ENCODE measurements at places on chromosomes 2 and 18. TPM values are rescaled to one million over a fixed set of nuclear protein-coding genes. Genes with fewer than 3 reads are reported as not detected.

DNA sequence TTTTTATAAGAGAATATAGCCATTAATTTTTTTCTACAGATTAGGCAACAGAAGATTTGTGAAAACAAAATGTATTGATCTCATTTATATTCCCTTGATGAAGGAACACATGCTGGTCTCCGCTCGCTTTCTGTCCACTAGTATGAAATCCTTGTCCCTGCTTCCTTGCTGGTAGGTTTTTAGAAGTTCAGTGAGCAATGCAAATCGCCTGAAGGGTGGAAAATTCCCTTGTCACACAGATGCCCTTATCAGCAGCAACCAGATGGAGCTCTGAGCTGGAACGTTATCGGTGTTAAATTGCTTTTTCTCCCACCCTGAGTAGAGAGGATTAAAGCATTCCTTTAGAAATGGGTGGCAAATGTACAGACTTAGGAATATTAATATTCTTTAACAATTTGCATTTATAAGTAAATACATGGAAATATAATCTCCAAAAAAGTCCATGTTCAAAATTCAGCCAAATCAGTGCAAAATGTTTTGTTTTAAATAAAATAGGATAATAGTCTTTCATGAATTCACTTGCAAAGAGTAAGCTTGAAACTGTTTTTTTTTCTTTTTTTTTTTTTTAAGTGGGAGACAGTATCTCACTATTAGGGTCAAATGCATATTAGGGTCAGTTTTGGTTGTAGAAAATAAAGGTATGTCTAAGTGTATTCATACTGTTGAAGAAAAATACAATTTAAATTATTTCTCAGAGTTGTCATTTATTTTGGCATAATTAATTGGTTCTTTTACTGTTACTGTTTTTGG lies 164.0 kb upstream of the MYO3B start:
- no peaks in the 10 kb centered on the region for H3K4me1 ChIP-seq
- no peaks in the 10 kb centered on the region for H3K27me3 ChIP-seq
- H3K27ac ChIP-seq: no peak overlapping the region
- H3K4me3 ChIP-seq: no peak overlapping the region
- no peak for DNase-seq
- H3K36me3 ChIP-seq: 0 out of 2 replicates have a peak, but pooled peaks cover 5% of the 10 kb centered on the region

- no peaks in the 10 kb centered on the region for H3K27me3 ChIP-seq
- DNase-seq: no peak
- H3K4me3 ChIP-seq: no peak overlapping the region
- no peak overlapping the region for H3K27ac ChIP-seq
- H3K4me1 ChIP-seq: peaks cover 35% of the 10 kb centered on the region
Measured at GRCh38 chr2:241269707-241270520, 45.6 kb downstream of the HDLBP start.

DNA sequence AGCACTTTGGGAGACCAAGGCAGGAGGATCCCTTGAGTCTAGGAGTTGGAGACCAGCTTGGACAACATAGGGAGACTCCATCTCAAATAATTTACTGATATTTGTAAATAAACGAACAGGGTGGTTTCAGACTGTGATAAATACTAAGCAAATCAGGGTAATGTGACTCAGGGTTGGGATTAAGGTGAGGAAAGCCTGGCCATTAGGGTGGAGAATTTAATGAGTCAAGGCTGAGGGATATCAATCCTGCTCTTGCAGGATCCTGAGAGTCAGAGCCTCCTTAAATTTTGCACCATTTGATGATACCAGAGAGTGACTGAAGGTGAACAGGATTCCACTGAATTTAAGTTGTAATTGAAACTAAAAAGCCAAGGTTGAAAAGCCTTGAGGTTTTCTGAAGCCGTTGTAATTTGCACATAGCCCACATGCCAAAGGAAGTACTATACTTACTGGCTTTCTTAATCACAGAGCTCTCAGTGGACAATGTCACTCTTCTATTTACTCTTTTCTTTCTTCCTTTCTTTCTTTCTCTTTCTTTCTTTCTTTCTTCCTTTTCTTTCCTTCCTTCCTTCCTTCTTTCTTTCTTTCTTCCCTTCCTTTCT lies 28.6 kb upstream of the AP1S3 start:
- no peak overlapping the region for H3K4me3 ChIP-seq
- peaks cover 27% of the 10 kb centered on the region for H3K36me3 ChIP-seq
- H3K27ac ChIP-seq: no peak overlapping the region
- no peaks in the 10 kb centered on the region for H3K27me3 ChIP-seq

DNA sequence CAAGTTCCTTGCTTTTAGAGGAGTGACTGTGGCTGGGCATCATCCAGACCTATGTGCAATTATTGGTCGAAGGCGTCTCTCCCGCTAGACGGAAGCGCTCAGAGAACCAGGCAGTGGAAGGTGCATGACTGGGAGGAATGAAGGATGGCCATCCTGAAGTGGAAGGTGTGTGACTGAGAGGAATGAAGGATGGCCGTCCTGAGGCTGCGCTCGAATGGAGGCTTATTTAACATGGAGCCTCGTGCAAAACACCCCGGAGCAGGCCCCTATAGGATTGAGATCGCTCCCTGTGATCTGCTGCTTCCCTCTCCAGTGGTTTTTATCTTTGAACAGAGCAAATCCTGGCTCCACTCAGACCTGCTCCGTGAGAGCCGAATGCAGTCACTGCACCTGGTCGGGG lies 140.2 kb upstream of the ID2 start:
- peaks cover 25% of the 10 kb centered on the region for H3K4me1 ChIP-seq
- H3K36me3 ChIP-seq: no peaks in the 10 kb centered on the region
- DNase-seq: no peak
- no peak overlapping the region for H3K4me3 ChIP-seq
- no peak overlapping the region for H3K27ac ChIP-seq

DNA sequence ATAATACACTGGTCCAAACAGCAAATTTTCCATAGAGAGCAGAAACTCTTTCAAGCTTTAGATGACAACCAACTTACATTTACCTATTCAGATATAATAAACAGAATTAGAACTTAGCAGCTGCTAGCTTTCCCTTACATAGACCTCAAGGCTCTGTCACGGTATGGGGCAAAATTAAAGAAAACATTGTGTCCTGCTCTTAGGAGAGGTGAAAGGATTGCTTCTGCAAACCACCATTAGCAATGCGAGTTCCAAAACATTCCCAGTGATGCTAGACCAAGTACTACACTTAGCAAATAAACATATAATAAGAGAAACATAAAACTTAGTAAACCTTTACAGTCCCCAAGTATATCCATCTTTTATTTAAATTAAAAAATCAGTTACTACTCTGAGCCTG lies 183.3 kb downstream of the CAMKMT start:
- H3K4me1 ChIP-seq: peaks cover 15% of the 10 kb centered on the region
- no peak for DNase-seq
- H3K36me3 ChIP-seq: no peaks in the 10 kb centered on the region
- no peaks in the 10 kb centered on the region for H3K27me3 ChIP-seq
- H3K27ac ChIP-seq: no peak overlapping the region
- no peak overlapping the region for H3K4me3 ChIP-seq

DNA sequence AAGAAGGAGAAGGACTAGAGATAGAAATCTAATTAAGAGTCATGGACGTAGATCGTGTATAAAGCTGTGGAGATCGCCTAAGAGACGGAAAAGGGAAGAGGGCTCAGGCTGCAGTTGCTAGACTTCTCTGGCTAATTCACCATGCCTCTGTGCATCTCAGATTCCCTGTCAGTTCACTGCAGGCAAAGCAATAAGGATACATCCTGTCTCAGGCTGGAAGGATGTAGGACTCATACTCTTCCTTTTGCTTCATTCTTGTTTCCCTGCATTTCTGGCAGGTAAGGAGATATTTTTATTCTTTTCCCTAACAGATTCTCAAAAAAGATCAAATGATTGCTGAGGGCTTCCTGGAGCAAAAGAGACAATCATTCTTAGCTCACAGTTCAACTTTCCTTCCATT lies 112.5 kb downstream of the AP1S3 start:
- peak overlapping the region; percentile 6 for H3K27ac ChIP-seq
- H3K36me3 ChIP-seq: no peaks in the 10 kb centered on the region
- H3K4me1 ChIP-seq: peaks cover 19% of the 10 kb centered on the region

GRCh38 chr18:79394534-79395307 lies 1.0 kb upstream of the NFATC1 start:
- 0 out of 2 replicates have a peak overlapping the region, but pooled peaks have one; percentile 11 for H3K27ac ChIP-seq
- DNase-seq: no peak
- H3K36me3 ChIP-seq: no peaks in the 10 kb centered on the region
- H3K27me3 ChIP-seq: no peaks in the 10 kb centered on the region
- peak overlapping the region; percentile 48 for H3K4me3 ChIP-seq

DNA sequence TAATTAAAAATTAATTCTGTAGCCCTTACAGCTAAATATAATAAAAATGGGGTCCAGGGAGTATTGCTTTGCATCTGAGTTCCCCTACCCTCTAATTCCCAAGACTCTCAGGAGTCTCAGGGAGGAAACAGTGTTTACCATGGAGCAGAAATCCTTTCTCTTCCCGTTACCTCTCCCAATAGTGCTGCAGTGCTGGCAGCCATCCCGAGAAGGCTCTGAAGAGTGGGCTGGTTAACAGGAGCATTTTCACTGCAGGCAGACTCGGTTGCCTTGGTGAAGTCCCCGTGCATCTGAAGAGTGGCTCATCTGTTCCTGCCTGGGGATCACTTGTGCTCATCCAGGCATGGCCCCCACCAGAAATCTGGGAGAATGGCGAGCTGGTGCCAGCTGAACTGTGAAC lies 41.8 kb upstream of the TMEM178A start:
- no peak for DNase-seq
- no peak overlapping the region for H3K4me3 ChIP-seq
- H3K27me3 ChIP-seq: no peaks in the 10 kb centered on the region
- H3K27ac ChIP-seq: no peak overlapping the region

DNA sequence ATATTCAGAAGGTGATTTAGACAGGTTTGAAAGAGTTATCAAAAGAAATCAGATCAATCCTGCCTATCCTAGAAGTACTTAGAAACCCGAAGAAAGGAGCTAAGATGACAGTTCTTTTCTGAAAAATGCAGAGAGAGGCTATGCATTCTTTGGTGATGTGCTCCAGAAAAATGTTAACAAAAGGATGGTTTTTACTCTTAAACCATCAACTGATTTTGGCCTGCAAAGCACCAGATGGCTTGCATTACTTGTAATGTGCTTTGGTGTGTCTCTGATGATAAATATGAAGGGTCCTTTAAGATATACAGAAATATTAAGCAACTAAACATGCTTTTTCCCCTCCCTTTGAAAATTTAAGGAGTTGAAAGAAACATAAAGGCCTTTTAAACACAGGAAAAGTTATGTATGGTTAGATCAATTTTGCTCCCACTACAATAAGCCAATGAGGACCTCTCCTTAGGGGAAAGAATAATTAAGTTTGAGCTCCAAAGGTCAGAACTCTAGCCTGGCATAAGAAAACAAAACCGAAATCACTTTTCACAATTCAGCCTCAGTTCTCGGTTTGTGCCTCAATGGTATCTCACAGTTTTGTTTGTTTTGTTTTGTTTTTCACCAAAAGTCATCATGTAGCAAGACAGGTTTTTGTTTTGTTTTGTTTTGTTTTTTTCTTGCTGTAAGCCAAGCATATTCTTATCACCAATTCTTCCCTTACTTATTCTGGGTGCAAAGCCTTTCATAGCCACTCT lies 302.4 kb upstream of the NT5C1B start:
- H3K36me3 ChIP-seq: no peaks in the 10 kb centered on the region
- no peaks in the 10 kb centered on the region for H3K27me3 ChIP-seq
- peaks cover 5% of the 10 kb centered on the region for H3K4me1 ChIP-seq
- no peak for DNase-seq

The SERPINB2 gene
- 0.74 TPM for total RNA-seq

The VSNL1 gene
- 1.00 TPM for total RNA-seq

DNA sequence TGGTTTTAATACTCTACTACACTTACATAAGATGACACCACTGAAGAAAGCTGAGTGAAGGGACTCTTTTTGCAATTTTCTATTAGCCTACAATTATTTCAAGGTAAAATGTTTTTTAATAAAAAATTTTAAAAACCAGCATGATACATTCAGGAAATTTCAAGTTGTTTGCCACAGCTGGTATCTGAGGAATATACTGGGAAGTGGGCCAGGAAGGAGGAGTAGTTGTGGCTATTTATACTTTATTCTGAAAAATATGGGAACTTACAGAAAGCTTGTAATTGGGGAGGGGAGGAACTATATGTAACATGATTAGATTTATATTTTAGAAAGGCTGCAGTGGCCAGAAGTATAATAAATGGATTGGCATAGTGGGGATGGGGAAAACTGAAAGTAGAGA lies 40.8 kb downstream of the WDR35 start:
- no peak overlapping the region for H3K27ac ChIP-seq
- no peak for DNase-seq
- H3K36me3 ChIP-seq: no peaks in the 10 kb centered on the region
- H3K27me3 ChIP-seq: no peaks in the 10 kb centered on the region

DNA sequence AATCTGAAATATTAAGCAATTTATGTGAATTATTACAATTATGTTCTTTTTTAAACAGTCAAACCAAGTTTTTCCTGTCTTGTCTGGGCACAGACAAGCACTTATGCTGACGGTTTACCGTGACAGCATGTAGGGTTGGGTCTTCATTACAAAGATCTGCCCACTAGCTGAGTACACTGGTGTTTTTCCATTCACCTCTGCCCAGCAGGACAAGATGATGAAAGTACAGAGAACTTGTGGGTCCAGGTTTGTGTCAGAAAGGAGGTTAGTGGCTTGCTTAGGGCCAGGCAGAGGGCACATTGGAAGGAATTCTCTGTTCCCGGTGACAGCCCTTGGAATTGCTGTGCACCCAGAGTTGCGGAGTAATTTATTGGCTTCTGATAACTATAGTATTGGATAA lies 14.0 kb downstream of the NABP1 start:
- no peak overlapping the region for H3K27ac ChIP-seq
- DNase-seq: no peak
- no peak overlapping the region for H3K4me3 ChIP-seq
- H3K4me1 ChIP-seq: peaks cover 49% of the 10 kb centered on the region
- H3K36me3 ChIP-seq: peaks cover 49% of the 10 kb centered on the region
- H3K27me3 ChIP-seq: peaks cover 6% of the 10 kb centered on the region

GRCh38 chr2:42957109-42957860 lies 164.9 kb upstream of the HAAO start:
- no peaks in the 10 kb centered on the region for H3K27me3 ChIP-seq
- no peaks in the 10 kb centered on the region for H3K36me3 ChIP-seq
- no peak for DNase-seq
- no peak overlapping the region for H3K27ac ChIP-seq

The SERPINB7 gene
- 8.5 TPM for total RNA-seq

- no peaks in the 10 kb centered on the region for H3K27me3 ChIP-seq
- no peak for DNase-seq
- no peak overlapping the region for H3K27ac ChIP-seq
- H3K4me3 ChIP-seq: no peak overlapping the region
- H3K36me3 ChIP-seq: peaks cover 57% of the 10 kb centered on the region
Measured at GRCh38 chr18:9722691-9723090, 14.6 kb downstream of the RAB31 start.

The ST6GAL2 gene
- not detected for total RNA-seq

GRCh38 chr18:75854174-75854573 lies 426.7 kb upstream of the SMIM21 start:
- no peak overlapping the region for H3K27ac ChIP-seq
- no peak for DNase-seq
- H3K27me3 ChIP-seq: peaks cover 3% of the 10 kb centered on the region

- H3K4me3 ChIP-seq: no peak overlapping the region
- H3K27me3 ChIP-seq: no peaks in the 10 kb centered on the region
Measured at GRCh38 chr2:128291844-128292598, 26.6 kb downstream of the HS6ST1 start.

- no peak for DNase-seq
- no peak overlapping the region for H3K27ac ChIP-seq
- no peaks in the 10 kb centered on the region for H3K36me3 ChIP-seq
- no peaks in the 10 kb centered on the region for H3K4me1 ChIP-seq
Measured at GRCh38 chr18:6627645-6628044, 101.9 kb upstream of the ARHGAP28 start.

GRCh38 chr18:61496374-61496773 lies 163.1 kb downstream of the CDH20 start:
- no peak for DNase-seq
- no peak overlapping the region for H3K4me3 ChIP-seq
- peaks cover 4% of the 10 kb centered on the region for H3K27me3 ChIP-seq
- no peaks in the 10 kb centered on the region for H3K36me3 ChIP-seq
- H3K4me1 ChIP-seq: no peaks in the 10 kb centered on the region
- no peak overlapping the region for H3K27ac ChIP-seq
